ENCODE measurements at places on chromosomes 11 and 22. TPM values are rescaled to one million over a fixed set of nuclear protein-coding genes. Genes with fewer than 3 reads are reported as not detected.

Gene ZBTB16
- 19.5 TPM for total RNA-seq

Gene FAM76B
- total RNA-seq: 25.7 TPM

Gene PRR33
- not detected for total RNA-seq

Gene SPDYC
- total RNA-seq: not detected

DNA sequence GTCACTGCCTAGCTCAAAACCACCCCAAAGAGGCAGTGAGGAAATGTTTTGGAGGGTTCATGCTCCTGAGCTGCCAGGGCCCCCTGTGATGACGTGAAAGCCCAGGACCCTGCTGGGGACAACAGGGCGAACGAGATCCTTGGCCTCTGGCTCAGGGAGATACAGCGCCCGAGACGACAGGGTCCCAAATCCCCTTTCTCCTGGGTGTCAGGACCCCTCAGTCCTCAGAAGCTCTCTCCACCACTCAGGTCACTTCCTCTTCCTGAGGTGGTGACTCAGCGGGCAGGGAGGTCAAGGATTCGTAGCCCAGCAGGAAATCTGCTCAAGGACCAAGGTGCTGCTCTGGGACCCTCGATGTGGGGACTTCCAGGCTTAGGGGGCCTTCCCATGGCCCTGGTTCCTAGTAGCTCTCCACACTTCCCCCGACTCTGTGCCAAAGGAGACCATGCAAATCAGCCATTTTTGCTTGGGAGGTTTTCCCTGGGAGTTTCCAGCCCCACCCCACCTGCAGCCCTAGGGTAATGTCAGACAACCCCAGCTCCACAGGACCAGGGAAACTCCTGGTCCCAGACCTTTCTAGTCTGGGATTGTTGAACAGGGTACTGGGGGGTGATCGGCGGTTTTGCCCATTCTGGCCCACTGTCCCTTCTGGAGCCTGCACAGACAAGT, 12.8 kb downstream of the BCL9L start:
- DNase-seq: peak; percentile 58

DNA sequence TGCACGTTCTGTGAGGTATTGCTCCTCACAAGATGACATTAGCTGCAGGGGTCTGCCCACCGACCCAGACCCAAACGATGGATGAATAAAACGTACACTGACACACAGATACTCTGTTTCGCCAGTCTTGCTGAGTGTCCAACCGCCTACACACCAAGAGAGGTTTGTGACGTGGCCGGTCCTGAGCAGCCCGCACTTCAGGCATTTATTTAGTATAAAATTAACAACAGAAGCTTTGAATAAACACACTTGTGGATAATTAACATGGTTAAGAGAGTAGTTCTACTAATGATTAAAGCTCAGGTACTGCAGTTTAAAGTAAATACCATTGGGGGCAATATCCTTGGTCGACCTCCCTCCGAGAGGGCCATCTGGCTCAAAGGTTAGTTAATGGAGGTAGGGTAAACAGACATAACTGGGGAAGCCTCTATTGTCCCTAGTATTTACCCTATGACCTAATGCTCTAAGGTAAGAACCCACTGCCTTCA, 75.7 kb downstream of the CCDC83 start:
- DNase-seq: no peak

Gene RELT
- 13.1 TPM for total RNA-seq

Gene GGTLC3
- total RNA-seq: not detected

Gene BACE1
- total RNA-seq: 28.8 TPM

Gene MMP10
- 15.0 TPM for total RNA-seq

DNA sequence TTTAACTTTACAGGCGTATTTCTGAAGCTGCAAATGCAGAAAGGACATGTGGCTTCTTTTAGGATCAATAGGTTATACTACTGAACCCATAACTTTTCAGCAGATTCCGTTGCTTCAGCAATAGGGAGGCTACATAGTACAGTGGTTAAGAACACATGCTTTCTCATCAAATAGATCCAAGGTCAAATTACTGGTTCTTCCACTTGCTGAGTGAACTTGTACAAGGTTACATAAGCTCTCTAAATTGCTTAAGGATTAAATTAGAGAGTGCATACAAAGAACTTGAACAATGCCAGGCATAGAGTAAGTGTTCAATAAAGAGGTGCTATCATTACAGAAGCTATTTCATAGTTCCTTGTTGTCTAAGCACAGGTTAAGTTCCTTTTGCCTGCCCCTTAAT, 129.6 kb downstream of the BARX2 start:
- DNase-seq: no peak

GRCh38 chr11:95485115-95485900, 254.3 kb upstream of the SESN3 start:
- DNase-seq: no peak

Gene P4HA3
- 15.0 TPM for total RNA-seq

Gene BTBD18
- total RNA-seq: not detected

DNA sequence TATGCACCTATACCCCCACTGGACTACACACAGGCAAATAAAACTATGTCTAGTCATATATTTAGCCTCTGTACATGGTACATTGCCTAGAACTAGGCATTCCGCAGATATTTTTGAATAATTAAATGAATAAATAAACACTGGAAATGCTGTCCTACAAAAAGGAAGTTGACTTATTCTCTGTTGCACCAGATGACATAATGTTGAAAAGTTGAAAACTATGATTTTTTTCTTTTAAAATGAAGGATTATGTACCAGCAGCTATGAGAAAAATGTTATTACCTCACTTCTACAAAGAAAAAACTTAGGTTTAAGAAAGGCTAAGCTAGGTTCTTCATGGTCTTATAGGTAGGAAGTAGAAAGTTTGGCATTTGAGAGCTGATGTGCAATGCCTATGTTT, 856.6 kb downstream of the METTL15 start:
- no peak for DNase-seq

GRCh38 chr11:65314501-65315203, at the start of gene CDC42EP2:
CDC42EP2 (plus strand) TSS chr11:65314866; CDS start chr11:65320899, 6,033 bp downstream.
- DNase-seq: peak; percentile 88

Gene ABCC8
- not detected for total RNA-seq

DNA sequence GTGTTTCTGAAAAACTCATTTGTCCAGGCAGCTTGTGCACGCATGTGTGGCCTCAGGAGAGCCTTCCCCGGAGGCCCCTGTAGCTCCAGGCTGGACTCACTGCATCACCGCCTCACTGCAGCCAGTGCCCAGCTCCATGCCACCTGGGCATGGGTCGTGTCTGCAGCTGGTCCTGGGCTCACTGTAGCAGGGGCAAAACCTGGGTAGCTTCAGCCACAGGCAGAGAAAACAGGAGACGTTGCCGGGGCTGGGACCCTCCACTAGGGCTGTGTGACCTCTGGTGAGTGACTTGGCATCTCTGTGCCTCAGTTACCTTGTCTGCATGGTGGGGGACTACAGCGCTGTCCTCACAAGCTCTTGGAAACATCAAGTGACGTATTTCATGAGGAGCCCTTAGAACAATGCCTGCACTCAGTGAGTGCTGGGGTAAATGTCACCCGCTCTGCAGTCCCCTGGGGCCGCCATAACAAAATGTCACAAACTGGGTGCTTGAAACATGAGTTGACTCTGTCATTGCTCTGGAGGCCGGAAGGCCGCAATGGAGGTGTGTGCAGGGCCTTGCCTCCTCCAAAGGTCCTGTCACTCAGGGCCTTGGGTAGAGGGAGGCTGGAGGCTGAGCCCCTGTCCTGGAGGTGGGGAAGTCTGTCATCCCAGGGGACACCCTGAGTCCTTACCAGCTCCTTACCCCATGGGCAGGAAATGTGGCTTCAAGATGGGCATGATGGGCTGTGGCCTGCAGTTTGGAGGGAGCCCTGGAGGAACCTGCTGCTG, 488.7 kb downstream of the TBC1D22A start:
- no peak for DNase-seq
